ENCODE measurements at places on chromosomes 7 and 10. TPM values are rescaled to one million over a fixed set of nuclear protein-coding genes. Genes with fewer than 3 reads are reported as not detected.

- no peaks in the 10 kb centered on the region for H3K4me1 ChIP-seq
- H3K4me3 ChIP-seq, result no peak overlapping the region
- H3K27me3 ChIP-seq, result no peaks in the 10 kb centered on the region
- no peak for DNase-seq
- H3K36me3 ChIP-seq, result no peaks in the 10 kb centered on the region
Observed at GRCh38 chr10:106436123-106436715, 728.3 kb downstream of the SORCS1 start.

DNA sequence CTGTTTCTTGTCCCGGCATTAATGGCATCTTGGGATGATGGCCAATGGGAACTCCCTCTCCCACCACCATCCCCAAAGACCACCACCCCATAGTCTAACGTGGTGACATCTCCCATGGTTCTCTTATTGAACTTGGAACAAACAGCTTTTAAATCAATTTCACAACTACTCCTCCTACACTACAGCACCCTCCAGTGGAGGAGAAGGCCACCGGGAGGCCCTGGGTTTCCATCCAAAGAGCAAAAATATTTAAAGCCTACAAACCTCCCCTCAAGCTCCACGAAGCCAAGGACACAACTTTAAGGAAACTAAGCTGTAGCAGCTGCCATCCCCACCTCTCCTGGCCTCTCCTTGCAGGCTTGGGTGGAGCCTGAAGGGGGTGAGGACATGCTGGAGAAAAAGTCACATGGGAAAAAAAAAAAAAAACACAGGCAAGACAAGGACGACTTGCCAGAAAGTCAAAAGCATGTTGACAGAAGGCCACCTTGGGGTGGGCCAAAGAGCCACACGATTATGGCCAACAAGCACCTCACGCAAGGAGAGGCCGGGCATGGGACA is 94.0 kb upstream of the LANCL2 start:
- no peaks in the 10 kb centered on the region for H3K36me3 ChIP-seq
- no peak for DNase-seq
- H3K4me3 ChIP-seq, result no peak overlapping the region
- H3K27me3 ChIP-seq, result no peaks in the 10 kb centered on the region

GRCh38 chr10:132219486-132219885 is 32.7 kb downstream of the DPYSL4 start:
- H3K27ac ChIP-seq, result no peak overlapping the region
- H3K36me3 ChIP-seq, result no peaks in the 10 kb centered on the region
- H3K27me3 ChIP-seq, result no peaks in the 10 kb centered on the region
- DNase-seq, result no peak
- H3K4me3 ChIP-seq, result no peak overlapping the region

DNA sequence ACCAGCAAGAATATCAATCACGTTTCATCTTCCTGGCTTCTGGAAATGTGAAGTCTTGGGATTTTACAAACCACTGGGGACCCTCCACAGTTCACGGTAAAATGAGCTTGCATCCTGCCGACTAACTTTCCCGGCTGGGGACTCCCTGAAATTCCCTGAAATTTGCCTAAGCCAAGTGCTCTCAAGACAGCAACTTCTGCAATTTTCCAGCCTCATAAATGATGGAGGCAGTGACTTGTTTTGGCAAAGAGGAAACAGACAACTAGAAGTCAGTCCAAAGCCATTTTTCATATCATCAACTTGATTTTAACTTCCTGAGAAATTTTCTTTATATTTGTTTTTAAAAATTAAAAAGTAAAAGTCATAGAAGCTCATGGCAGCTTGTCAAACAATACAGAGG is 212.3 kb downstream of the FANK1 start:
- no peak overlapping the region for H3K4me3 ChIP-seq
- H3K4me1 ChIP-seq, result no peaks in the 10 kb centered on the region
- no peaks in the 10 kb centered on the region for H3K27me3 ChIP-seq
- no peaks in the 10 kb centered on the region for H3K36me3 ChIP-seq
- no peak for DNase-seq

DNA sequence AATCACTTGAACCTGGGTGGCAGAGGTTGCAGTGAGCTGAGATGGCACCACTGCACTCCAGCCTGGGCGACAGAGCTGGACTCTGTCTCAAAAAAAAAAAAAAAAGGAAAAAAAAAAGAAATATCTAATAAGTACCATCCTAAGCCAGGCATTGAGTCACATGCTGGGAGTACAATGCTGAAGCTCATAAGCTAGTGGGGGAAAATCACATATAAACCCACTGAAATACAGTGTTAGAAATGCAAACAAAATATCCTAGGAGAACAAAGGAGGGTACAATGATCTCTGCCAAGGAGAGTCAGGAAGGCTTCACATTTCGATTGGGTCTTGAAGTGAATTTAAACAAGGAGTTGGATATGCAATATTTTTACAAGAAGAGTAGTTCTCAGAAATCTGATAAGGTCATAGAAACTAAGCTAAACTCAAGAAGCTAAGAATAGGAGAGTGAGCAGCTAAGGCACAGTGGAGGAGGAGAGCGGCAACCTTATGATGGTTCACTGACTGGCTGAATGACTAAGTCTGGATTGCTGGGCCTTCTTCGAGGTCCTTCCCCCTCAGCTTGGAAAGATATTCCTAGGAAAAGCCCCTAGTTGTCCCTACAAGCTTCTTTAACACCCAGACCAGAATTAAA is 115.5 kb downstream of the PHTF2 start:
- H3K36me3 ChIP-seq, result no peaks in the 10 kb centered on the region
- no peak overlapping the region for H3K4me3 ChIP-seq
- H3K27me3 ChIP-seq, result no peaks in the 10 kb centered on the region
- no peak overlapping the region for H3K27ac ChIP-seq
- no peak for DNase-seq

DNA sequence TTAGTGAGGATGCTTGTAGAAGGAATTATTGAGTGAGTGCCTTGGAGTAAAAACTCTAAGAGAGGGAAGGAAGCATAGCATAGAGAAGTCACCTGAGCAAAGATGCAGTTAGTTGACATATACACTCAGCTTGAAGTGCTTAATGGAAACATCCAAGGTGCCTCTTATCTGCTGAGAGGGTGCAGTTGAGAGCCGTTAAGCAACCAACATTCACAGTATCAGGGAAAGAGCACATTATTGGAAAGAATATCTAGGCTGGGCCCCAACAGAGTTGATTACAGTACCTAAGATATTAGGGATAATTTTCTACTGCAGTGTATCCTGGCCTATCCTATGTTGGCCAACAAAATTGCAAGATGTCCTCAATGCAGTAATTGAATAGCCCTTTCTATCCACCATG is 302.0 kb downstream of the ETV1 start:
- no peaks in the 10 kb centered on the region for H3K27me3 ChIP-seq
- H3K27ac ChIP-seq, result no peak overlapping the region
- no peaks in the 10 kb centered on the region for H3K36me3 ChIP-seq

The OR2A42 gene
- 0.14 TPM for total RNA-seq

The CACNA2D1 gene
- total RNA-seq, result 60.9 TPM

Measured in adrenal gland (tissue), 19 donors.